ENCODE measurements at places on chromosomes 7 and 10.

DNA sequence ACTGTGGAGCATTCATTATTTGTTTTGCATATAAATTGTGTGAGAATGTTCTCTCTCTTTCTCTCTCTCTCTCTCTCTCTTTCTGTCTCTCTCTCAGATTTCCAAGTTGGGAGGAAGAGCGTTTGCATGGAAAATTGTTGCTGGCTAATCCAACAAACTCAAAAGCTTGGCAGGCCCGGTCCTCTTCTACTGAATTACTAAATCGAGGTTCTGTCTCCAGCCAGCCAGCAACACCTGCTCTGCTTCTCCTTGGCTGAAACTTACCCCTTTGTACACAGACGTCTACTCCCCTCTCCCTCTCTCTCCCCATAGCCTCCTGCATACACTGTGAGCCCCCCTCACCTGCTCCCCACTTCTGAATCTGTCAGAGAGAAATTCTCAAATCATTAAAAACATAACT, 996.4 kb upstream of the AUTS2 start:
- DNase-seq: peak; percentile 22

DNA sequence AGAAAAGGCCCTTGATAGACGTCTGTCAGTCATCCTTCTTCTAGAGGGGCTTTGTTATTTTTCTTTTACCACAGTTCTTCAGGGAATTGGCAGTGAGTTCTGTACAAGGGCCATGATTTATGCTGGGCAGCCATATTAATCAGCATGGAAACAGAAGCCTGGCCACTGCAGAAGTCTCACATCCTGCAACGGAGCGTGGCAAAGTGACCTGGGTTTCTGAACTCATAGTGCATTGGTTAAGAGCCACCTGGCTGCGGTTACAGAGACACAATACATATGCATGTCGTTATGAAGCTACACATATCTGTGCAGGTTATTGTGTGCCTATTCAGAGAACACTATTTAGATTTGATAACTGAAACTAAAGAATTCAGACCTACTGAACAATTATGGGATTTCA, 419.4 kb upstream of the CELF2 start:
- peak; percentile 84 for DNase-seq

GRCh38 chr10:36624551-36625100, 500.8 kb upstream of the ANKRD30A start:
- DNase-seq: no peak

DNA sequence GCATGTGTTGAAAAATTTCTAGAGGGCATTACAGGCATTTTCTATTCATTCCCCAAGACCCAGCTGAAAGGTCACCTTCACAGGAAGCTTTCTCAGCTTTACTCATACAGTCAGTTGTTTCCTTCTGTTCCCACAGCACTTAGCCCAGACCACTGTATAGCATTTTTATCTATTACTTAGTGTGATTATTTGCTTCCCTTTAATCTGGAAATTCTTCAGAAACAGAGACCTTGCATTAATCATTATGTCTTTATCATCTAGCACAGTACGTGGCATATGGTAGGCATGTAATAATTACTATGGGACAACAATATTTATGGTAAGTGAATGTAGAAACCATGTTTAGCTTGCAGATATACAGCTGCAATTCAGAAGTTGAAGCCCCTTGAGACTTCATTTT, 38.2 kb upstream of the CDK6 start:
- DNase-seq: no peak

DNA sequence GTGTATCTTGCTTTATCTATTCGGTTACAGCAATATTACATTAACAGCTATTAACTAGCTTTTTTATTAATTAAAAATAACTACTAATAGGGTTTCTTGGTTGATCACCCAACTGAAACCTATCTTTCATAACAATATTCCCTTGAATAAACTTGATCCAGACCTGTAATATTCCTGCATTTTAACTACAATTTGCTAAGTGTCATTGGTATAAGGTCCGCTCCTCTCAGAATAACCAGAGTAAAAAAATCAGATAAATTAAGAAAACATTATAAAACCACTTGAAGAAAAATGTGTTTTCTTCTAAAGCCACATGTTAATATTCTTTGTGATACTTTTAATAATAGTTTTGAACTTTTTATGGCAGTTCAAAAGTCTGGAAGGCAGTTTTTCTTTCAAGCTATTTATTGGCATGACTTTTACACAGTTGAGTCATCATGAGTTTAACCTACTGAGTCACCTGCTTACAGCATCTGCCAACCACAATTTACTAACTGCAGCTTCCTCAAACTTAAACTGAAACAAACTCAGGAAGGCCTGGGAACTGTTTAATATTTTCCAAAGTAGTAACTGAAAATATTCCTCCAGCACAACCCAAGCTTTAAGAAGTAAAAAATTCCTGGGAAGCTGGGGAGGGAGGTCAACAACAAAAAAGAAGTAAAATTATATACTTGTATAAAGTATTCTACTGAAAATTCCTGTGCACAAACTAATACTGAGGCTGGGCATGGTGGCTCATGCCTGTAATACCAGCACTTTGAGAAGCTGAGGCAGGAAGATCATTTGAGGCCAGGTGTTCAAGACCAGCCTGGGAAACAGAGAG, 103.2 kb downstream of the NRBF2 start:
- no peak for DNase-seq

DNA sequence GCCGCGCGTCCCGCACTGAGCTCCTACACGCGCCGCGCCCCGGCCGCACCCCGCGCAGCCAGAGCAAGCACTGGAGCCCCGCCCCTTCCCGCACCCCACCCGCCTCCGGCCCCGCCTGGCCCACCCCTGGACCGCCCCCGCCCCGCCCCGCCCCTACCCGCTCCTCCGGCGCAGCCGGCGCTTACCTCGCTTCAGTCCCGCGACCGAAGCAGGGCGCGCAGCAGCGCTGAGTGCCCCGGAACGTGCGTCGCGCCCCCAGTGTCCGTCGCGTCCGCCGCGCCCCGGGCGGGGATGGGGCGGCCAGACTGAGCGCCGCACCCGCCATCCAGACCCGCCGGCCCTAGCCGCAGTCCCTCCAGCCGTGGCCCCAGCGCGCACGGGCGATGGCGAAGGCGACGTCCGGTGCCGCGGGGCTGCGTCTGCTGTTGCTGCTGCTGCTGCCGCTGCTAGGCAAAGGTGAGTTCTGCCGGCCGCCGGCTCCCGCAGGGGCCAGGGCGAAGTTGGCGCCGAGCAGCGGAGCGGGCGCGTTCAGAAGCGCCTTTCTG, at the start of gene RET:
Gene RET, plus strand, starts transcription at position 194 of the 545 bp plus-strand sequence. Its CDS starts 190 bp downstream, at position 384.
- no peak for DNase-seq

DNA sequence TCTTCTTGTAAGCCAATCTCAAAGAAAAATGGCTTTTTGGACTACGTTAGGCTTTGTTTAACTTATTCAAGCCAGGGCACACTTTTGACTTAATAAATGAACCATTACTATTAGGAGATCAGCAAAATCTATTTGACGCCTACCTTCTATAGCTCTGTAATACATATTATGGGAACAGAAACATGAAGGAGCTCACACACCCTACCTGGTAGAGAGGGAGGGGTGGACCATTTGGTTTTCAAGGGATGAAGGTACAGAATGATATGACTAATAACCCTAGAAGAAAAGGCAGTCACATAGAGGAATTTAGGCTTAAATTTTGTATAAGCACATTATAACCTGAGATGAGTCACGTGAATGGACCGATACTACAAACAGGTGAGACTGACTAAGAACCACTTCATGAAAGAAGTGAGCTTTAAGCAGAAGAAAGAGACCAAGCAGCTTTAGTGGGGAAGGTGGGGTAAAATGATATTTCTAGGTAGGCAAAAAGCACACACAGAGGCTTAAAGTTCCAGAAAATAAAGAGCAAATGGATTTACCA, 106.8 kb upstream of the CTTNBP2 start:
- DNase-seq: no peak

GRCh38 chr7:12370249-12370648, 33.4 kb downstream of the VWDE start:
- no peak for DNase-seq

DNA sequence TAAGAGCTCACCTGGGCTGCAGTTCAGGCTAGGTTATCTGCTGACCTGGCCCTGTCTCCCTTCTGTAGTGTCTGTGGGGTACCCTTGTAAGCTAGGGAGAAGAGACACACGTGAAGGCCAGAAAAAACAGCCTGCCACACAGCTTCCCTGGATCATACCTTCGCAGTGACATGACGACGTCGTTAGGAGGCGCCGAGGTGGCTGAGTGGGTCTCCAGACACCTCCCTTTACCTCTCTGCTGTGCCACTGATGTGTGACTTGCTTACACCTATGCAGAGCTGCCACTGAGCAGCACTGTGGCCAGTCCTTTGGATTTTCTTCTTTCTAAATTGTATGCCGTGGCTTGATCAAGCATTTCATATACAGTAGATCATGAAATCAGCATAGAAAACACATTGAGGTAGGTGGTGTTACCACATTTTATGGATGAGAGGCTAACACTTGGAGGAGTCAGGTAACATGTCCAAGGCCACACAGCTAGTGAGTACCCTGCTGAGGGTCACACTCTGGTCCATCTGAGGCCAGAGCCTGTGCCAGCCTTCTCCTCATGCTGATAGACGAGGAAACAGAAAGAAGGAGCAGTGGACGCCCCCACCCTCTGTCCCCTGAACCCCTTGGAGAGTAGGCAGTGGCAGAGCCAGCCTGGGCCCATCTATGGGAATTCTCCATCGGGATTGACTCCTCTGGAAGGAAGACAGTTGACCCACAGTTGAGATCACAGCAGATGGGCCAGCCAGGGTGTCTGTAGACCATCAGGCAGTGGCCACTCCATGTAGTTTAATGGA, 23.1 kb downstream of the HTRA1 start:
- DNase-seq: no peak

DNA sequence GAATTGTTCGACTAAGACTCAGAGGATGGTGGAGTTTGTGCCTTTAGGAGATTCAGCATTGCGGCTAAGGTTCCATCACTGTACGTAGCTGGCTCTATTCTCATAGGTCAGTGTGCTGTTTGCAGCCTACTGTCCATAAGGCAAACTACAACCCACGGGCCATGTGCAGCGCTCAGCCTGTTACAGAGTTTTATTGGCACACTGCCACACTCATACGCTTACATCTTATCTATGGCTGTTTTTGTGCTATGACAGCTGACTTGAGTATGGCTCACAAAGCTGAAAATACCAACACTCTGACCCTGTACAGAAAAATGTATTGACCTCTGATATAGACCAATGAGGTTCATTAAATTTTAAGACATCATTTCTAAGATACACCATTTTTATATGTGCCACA, 114.5 kb downstream of the ARID5B start:
- DNase-seq: no peak

GRCh38 chr10:77004917-77005564, 632.6 kb downstream of the KCNMA1 start:
- peak; percentile 9 for DNase-seq

DNA sequence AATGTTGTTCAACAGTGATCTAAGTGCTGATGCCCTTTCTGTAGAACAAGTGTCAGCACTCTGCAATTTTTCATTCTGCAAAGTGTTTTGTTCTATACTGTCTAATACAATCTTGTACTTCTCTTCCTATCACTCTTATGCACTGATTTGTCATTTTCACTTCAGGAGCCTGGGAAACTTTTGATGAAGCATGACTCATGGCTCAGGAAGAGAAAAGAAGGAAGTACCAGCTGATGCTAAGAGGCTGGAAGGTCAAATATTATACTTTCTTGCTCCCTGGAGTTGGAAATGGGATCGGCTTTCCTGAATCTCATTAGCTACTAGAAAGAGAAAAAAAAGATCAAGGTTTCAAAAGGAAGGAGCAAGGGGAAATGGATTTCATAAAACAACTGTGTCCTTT, 45.8 kb downstream of the DGKI start:
- DNase-seq: no peak

DNA sequence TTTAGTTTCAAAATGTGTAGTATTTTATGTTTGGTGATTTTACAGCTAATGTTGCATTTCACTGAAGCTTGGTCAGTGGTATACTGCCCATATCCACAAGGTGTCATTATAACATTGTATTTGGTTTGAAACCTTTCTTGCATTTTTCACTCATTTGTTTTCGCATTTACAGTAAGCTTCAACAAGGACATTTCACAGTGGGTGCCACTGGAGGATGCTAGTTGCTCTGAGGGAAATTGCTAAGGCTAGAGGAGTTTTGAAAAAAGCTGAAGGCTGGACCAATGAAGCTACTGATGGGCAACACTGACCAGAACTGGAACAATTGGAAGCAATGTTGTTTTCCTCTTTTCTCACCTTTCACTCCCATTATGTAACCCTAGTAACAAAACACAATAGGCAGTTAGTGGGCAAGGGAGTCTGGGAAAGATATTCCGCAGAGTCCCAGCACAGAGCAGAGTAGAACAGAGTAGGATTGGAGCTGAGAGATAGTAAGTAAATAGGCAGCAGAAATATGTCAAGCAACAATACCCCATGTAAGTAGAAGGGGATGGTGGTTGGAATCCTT, 23.6 kb upstream of the SRI start:
- peak; percentile 69 for DNase-seq
